Fibroblast of skin of right biceps (primary cell): ENCODE measurements at places on chromosomes 13 and 19.
A peak's percentile ranks its signal among the peaks of the same experiment; 100 is the strongest.

GRCh38 chr13:41812851-41813250, 148.1 kb downstream of the VWA8 start:
- no peak for DNase-seq

GRCh38 chr13:49627831-49628652, at the start of gene ARL11:
ARL11 (plus strand) TSS chr13:49628507; CDS start chr13:49630448, 1,941 bp downstream.
- DNase-seq = no peak

GRCh38 chr13:32017474-32017873, 14.1 kb upstream of the FRY start:
- DNase-seq = no peak

DNA sequence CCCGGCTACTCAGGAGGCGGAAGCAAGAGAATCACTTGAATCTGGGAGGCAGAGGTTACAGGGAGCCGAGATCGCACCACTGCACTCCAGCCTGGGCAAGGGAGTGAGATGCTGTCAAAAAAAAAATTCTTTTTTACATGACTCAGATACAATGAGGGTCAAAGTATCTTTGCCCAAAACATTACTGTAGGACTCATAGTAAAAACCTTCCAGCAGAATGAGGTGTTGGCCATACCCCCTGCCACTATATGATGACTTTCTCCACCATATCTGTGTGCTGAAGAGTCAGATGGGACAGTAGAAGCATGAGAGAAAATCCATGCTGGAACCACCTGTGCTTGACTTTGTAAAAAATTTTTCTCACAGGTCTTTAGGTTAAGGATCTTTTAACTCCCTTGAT, 86.7 kb downstream of the COL4A2 start:
- DNase-seq = no peak

DNA sequence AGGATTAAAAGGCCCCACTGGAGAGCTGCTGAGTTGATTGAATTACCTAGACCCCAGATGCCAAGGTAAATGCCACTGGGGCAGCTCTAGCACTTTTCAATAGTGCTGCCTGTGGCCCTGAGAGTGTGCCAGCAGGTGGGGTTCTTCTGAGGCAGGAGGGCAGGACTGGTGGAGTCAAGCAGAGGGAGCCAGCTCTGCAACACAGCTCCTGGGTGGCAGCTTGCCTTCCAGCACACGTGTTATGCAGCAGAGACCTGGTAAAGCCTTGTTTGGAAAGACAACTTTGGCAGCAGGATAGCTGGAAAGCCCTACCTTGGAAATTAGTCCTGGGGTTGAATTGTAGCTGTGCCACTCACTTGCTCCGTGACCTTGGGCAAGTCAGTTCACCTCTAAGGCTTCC, 306.6 kb downstream of the ATP8A2 start:
- DNase-seq = no peak

DNA sequence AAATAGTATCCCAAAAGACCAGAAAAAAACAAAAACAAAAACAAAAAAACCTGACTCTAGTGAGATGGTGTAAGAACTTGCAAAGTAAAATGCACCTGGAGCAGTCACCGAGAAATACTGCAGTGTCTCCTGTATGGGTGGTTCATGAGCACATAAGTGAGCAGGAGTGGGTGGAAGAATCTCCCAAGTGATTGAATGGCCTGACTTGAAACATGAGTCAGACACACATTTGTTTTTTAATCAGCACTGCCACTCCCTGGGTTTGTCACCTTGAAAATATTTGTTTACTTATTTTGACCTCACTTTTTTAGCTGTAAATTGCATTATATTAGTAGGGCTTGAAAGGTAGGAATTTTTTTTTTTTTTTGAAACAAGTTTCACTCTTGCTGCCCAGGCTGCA, 2.0 kb downstream of the ZNF431 start:
- no peak for DNase-seq

- DNase-seq = peak; percentile 67
These were observed 106.2 kb downstream of the SHISA2 start for GRCh38 chr13:25945596-25945995.

DNA sequence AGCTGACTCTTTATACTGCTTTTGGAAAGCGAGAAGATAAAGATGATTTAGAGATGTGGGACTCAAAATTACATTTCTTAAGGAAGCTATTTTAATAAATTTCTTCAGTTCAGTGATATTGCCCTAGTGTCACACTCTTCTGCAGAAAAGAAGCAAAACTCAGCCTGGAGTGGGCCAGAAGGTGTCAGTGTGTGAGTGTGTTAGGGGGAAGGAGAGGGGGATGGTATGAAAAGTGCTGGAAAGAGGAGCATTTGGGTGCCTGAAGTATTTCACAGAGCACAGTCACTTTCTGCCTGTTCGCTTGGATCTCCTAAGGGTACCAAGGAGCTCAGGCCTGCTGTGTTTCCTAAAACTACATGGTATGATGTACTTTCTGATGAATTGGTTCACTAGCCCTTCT, 84.5 kb upstream of the FRY start:
- no peak for DNase-seq

DNA sequence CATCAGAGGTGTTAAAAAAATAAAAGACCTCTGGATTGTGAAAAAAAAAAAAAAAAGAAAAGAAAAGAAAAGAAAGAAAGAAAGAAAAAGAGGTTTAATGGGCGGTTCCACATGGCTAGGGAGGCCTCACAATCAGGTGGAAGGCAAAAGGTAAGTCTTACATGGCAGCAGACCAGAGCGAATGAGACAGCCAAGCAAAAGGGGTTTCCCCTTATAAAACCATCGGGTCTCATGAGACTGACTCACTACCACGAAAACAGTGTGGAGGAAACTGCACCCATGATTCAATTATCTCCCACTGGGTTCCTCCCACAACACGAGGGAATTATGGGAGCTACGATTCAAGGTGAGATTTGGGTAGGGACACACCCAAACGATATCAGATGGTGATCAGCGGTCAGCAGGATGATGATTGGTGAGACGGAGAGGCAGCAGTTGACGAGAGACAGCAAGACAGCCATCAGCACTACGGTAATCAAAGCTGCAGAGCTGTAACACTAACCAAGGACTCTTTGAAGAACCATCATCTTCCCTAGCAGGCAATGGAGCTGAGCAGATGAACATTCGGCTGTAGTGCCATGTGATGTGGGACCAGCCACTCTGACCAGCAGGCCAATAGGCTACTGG, 3.9 kb upstream of the CD209 start:
- DNase-seq = no peak

DNA sequence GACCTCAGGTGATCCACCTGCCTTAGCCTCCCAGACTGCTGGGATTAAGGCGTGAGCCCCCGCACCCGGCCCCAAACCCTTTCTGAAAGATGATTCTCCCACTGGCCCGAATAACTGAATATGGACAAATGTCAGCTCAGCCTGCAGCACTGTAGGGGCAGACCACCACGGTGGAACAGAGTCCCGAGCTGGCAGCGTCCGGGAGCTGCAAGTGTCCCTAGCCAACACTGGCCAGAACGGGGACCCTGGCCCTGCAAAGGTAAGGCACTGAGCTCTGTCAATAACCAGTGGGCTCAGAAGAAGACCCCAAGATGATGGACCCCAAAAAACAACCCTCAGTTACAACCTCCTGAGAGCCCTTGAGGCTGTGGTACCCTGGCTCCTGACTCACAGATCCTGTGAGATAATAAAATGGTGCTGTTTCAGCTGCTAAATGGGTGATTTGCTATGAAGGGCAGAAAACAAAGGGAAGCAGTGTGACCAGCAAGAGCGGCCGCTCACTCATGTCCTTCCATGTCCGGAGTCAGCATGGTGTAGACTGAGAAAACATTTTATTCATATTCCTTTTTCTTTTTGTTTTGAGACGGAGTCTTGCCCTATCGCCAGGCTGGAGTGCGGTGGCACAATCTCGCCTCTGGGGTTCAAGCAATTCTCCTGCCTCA, 1.6 kb downstream of the LSM7 start:
- no peak for DNase-seq

DNA sequence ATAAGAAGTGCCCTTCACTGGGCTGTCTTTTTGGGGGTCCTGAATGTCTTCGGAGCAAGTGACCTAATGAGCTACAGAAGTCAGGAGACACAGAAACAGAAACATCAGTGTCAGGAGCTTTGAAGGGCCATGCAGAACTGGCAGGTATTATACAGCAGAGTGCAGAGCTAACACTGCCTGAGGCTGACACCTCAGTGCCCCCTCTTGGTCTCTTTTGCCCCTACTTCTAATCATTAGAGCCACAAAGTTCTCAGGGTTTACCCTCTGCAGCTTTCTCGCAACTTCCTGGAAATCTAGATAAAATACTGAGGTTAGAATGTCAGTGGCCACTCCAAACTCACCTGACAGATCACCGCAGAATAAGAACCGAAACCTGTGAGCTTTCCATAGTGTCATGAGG, 172.7 kb downstream of the B3GLCT start:
- no peak for DNase-seq

GRCh38 chr13:20294497-20294896, 62.4 kb upstream of the GJB6 start:
- DNase-seq = no peak

DNA sequence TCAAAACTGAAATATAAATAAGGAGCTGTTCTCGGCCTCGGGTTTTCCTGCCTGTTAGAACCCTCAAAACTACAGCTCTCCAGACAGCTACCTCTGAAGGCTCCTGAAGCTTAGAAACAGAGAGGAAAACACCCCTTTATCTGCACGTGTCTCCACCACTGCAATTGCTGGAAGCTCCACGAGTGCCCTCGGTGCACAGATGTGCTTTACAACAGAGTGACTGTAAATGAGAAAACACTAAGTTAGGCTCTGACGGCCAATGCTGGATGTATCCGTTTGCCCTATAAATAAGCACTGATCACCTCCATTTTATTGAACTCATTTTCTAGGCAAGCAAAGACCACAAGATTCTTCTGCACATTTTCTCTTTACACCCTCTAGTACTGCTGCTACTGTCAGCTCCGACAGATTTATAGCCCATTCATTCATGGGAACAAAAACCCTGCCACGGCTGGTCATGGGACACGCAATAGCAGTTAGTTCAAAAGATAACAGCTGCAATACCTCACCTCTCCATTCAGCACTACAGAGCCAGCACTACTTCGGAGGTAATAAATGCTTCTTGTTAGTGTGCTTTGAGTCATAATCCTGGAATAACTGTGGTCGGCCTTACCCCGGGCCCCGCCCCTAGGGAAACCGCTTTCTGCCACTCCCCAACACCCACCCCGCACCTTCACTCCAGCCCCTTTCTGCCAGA, 241.1 kb upstream of the ZNF507 start:
- peak; percentile 28 for DNase-seq

- peak; percentile 51 for DNase-seq
These were observed 124.0 kb upstream of the RNF113B start for GRCh38 chr13:98300956-98301641.

DNA sequence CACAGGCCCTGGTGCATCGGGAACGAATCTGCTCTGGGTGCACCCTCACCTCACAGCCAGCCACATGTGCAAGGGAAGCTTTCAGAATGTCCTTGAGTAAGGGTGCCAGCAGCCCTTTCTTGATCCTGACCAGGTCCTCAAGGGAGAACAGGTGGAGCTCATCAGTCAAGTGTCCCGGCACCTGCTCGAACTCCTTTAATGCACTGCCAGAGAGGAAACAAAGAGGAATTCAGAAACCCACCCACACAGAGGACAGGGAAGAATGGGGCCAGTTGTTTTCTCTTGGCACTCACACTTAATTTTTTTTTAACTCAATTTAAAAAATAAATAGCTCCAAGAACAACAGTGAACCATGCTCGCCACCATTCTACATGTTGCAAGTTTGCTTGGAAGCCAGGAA, 41.7 kb downstream of the RUBCNL start:
- no peak for DNase-seq

DNA sequence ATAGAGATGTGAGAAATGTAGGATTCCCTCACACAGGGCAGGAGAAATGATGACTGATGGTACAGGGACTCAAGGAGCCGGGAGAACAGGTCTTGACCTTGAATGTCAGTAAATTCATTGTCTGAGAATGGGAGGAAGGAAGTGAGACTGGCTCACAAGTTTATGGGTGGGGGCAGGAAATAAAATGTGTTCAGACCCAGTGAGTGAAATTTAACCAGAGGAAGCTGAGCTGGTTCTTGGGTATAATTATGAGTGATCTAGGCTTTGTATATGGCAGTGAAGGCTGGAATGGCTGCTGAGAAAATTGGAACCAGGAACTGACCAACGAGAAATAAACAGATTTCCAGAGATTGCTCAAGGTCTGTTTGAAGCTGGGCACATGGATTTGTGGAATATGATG, 6.3 kb upstream of the IGSF23 start:
- peak; percentile 74 for DNase-seq

DNA sequence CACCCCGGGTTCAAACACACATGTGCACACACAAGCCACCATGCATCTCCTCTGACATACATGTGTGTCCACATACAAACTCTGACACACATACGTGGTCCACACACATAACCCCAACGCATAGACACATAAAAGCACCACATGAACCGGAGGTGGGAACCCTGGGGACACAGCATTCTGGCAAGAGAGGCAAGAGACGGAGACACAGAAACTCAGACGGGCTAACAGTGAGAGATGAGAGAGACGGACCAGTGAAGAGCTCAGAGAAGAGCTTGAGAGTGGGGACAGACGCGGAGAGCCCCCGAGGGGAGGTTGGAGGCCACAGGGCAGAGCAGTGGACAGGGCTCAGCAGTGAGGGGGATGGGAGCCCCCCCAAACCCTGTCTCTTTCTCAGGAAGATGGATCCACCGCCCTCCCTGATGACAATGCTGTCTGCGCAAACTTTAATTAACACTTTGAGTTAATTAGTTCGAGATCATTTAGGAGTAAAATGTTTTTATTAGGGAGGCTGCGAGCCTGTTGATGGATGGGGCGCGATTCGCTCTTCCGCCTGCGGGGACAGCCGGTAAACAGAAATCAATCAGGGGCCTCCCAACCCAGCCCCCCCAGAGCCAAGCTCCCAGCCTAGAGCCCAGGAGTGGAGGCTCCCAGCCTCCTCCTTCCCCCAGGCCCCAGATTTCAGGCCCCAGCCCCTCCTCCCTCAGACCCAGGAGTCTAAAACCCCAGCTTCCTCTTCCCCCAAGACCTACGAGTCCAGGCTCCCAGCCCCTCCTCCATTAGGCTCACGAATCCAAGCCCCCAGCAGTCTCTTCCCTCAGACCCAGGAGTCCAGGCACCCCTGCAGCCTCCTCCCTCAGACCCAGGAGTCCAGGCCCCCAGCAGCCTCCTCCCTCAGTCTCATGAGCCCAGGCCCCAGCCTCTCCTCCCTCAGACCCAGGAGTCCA, 9.5 kb upstream of the ERFL start:
- DNase-seq = no peak

- peak; percentile 28 for DNase-seq
These were observed 5.2 kb upstream of the ADPRHL1 start for GRCh38 chr13:113458253-113459065.

DNA sequence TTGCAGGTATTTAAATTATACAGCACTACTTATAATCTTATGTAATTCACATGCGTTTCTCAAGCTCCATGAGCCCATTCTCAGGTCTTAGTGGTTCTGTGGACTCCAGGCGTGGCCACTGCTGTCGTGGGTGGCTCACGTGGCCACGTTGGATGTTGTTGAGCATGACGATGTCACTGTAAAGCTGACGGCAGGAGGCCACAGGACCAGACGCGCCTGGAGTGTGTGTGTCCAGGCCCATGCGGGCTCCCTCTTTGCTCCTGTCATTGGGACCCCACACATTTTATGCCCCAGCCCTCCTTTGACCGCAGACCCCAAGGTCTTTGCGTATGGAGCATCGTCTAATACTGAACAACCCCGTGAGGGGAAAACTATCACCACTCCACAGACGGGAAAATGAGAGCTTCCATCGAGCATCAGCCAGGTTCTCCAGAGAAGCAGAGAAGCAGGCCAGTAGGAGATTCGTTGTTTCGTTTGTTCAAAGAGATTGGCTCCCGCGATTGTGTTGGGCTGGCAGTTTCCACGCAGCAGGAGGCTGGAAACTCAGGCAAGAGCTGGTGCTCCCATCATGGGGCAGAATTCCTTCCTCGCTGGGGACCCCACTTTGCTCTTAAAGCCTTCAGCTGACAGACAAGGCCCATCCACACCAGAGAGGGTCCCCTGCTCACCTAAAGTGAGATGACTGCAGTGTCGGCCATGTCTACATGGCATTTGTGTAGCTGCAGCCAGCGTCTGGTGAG, 129.3 kb upstream of the SPACA7 start:
- DNase-seq = no peak
